ENCODE measurements at places on chromosomes 3 and 15.
A peak's percentile ranks its signal among the peaks of the same experiment; 100 is the strongest.

GRCh38 chr3:172710664-172711453 is at the start of gene NCEH1:
NCEH1 (minus strand) TSS chr3:172711067; CDS start chr3:172710984, 83 bp downstream.
- peak; percentile 98 for DNase-seq

- DNase-seq, result no peak
Observed at GRCh38 chr15:40776537-40777141, 6.9 kb downstream of the C15orf62 start.

- no peak for DNase-seq
Observed at GRCh38 chr3:115438799-115439198, 184.5 kb upstream of the GAP43 start.

DNA sequence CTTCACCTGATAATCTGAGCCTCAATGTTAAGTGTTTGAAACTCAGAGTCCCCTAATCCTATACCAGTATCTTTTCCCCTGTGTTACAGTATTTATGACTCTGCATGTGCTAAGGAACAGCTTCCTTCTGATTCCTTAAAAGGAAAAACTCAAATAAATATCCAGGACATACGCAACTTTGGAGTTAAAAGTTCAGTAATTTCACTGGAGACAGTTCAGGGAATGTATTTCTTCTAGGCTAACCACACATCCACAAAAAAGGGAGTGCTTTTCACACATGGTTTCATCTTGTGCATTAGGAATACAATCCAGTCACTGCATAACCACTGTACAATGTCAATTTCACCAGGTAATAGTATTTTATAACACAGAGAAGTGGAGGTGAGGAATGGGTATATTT is 31.0 kb downstream of the PGBD4 start:
- no peak for DNase-seq

DNA sequence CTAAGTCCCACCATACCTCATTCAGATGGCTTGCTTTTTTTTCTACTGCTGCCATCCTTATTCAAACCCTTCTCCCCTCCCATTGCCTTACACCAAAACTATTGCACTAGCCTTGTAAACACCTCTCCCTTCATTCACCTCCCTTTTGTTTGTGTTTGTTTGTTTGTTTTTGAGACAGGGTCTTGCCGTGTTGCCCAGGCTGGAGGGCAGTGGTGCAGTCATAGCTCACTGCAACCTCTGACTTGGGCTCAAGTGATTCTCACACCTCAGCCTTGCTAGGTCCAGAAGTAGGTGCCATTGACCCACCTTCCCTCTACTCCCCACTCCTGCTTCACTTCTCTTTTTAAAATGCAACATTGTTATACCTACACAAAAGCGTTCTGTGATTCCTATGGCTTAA is 3.0 kb upstream of the STAG1 start:
- DNase-seq, result no peak

- peak; percentile 35 for DNase-seq
Observed at GRCh38 chr3:81816473-81817250, 55.2 kb upstream of the GBE1 start.

Data from adrenal gland (tissue), 19 donors.